8988T (cell line): ENCODE measurements at places on chromosomes 4 and X.

DNA sequence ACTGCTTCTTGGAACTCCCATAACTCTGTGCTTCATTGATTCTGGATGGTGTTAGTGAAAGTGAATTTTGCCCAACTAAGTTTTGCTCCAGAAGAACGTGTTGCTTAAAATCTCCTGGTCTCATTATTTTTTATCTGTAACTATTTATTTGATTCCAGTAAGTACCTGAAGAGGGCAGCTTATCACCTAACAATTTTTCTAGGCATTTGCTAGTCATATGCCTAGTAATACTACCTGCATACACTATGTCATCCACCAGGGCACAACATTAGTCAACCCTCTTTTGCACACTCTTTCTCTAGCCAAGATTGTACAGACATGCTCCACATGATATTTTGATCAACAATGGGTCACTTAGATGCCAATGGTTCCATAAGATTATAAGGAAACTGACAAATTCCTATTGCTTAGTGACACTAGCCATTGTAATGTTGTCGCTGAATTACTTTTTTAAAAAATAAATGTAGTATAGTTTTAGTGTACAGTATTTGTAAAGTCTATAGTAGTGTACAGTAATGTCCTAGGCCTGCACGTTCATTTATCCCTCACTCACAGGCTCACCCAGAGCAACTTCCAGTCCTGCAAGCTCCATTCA, 499.9 kb upstream of the AADAT start:
- peak; percentile 11 for DNase-seq

DNA sequence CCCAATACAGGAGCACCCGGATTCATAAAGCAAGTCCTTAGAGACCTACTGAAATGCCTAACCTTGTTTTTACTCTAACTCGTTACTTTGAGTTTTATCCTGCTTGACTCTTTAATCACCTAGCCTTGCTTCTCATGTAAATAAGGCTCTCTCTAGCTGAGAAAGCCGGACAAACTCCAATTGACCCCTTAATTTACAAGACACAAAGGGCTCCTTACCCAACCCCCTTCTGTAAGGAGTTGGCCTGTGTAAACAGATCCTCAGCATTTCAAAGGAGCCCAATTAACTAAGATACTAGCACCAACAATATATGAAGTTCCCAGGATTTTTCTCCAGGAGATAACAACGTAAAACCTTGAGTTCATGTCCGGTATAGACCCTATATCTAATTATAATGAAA, 61.7 kb downstream of the CT47B1 start:
- DNase-seq: no peak

- DNase-seq: no peak
These were observed 105.0 kb upstream of the PAQR3 start for GRCh38 chr4:79044141-79044659.

GRCh38 chr4:8637456-8637984, 45.0 kb downstream of the CPZ start:
- DNase-seq: no peak

DNA sequence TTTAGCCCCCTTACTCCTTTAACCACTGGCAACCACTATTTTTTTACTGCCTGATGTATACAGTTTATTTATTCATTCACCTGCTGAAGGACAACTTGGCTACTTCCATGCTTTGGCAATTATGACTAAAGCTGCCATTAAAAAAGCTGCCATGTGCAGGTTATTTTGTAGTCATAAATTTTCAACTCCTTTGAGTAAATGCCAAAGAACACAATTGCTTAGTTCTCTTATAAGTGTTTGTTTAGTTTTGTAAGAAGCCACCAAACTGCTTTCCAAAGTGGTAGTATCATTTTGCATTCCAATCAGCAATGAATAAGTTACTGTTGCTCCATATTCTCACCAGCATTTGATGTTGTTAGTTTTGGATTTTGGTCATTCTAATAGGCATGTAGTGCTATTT, 1831.8 kb downstream of the PCDH7 start:
- DNase-seq: no peak

- DNase-seq: no peak
These were observed 579.7 kb downstream of the SPRY1 start for GRCh38 chr4:123976285-123976684.
